Chondrocyte (in vitro differentiated cells): ENCODE measurements at places on chromosomes 16 and 17.

DNA sequence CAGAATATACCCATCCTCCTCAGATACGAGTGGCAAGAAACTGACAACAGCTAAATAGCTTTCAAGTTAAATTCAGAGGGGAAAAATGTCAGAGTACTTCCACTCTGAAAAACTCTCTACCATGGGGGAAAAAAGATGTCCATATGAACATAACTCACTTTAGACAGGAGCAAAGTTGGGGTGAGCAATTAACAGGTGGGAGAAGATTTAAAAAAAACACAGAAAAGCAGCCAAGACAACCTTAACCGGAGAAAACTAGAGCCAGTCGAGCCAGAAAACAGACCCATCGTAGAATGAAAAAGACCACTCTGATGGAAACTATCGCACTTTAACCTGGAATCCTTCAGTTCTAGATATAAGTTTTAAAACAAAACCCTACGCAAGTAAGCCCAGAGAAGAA is 833 bp downstream of the TERF2 start:
- DNase-seq = no peak

DNA sequence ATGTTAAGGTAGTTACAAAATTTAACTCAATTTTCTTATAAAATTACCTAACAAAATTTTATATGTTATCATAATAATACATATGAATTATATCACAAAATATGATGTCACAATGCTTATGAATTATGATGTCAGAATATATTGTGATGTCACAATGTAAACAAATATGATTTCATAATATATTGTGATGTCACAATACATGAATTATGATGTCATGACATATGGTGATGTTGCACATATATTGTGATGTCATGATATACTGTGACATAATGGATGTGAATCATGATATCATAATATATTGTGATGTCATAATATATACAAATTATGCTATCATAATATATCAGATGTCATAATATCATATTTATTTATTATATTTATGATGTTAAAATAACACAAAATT is 1879.9 kb downstream of the TP53TG3F start:
- DNase-seq = no peak

- DNase-seq = no peak
Measured at GRCh38 chr17:39484178-39484577, 22.9 kb downstream of the CDK12 start.

DNA sequence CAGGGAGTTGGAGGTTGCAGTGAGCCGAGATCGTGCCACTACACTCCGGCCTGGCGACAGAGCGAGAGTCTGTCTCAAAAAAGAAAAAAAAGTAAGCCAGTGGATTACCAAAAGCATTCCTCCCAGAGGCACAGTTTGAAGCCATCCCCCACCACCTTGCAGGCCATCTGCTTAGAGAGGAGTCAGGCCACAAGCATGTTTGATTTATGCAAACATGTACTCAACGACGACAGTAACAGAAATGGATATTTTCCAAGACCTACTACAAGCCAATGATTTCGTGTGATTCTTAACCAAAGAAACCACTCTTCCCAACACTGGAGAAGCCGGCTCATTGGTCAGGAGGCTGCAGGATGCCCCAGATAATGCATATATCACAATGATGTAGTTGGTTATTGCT is 34.8 kb downstream of the MYH13 start:
- DNase-seq = no peak

DNA sequence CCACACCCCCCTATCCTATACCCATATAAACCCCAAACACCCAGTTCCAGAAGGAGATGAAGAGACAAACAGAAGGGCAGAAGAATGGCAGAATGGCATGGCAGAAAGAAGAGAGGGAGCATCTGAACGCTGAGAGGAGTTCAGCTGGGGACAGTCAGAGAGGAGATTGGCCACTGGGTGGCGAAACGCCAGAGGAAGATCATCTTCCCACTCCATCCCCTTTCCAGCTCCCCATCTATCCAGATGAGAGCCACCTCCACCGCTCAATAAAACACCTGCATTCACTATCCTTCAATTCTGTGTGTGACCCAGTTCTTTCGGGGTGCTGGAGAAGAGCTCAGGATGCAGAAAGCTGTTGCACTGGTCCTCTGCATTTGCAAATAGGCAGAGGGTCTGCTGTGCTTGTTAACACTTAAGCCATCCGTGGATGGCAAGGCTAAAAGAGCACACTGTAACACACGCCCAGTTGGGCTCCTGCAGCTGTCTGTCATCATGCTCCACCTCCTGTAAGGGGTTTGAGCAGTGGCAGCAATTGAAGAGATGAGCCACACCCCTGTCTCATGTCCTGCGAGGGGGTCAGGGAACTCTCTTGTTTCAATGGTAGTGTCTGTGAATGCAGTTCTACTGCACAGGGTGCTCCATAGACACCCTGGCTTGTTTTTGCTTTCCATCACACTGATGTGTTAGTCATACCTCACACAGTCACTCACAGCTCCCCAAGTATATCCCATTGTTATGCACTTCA is 1034.8 kb upstream of the RBFOX1 start:
- DNase-seq = no peak

DNA sequence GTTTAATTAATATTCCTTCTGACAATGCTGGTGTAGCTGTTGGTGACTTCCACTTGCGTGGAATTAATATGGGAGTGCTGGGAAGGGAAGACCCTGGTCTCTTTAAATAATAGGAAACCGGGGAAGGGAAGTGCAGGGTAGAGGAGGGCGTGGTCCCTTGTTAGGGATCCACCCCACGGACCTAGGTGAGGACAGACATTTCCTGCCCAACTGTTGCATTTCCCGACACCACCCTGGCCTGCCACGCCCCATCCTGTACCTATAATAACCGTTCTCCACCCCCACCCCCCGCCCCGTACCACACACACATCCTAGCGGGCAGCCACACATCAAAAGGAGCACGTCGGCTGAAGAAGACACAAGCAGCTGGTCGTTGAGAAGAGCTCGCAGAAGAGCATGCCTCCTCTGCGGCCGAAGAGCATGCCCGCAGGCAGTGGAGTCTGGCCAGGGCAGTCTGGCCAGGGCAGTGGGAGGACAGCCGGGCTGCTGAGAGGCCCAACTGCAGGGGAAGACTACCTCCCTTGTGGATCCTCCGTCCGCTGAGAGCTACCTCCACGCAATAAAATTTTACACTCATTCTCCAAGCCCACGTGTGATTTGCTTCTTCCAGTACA is 36.8 kb upstream of the MMD start:
- no peak for DNase-seq

- DNase-seq = no peak
Measured at GRCh38 chr17:42485680-42486079, 27.0 kb downstream of the ATP6V0A1 start.

- no peak for DNase-seq
Measured at GRCh38 chr17:76063875-76064546, 8.3 kb downstream of the SRP68 start.

DNA sequence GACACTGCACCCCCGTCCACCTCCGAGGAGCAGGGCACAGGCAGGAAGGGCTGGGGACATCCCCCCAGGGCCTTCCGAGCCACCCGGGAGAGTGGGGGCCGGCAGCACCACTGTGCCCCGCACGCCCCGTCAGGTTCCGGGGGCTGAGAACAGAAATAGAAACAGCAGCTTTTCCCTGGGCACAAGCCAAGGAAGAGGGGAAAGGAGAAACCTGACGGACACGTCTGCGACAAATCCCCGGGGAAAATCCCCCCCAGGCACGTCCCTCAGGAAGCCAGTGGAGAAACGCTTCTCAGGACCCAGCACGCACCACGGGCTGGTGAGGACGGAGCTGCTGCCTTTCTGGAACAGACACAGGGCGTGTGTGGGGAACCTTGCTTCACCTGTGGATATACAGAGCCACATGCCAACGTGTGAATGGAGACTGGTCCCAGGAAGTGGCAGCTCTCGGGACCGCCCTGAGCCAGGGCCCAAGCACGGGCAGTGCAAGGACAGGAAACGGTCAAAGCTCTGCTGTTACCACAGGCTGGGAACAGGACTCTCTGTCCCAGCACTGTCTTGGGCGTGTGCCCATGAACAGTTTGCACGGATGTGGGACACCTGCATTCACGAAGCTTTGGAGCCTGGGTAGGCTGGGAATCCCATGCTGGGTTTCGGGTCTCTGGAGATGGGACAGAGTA is 1.2 kb upstream of the TMEM204 start:
- DNase-seq = no peak

GRCh38 chr17:7014995-7015958 is 2.9 kb downstream of the RNASEK start:
- no peak for DNase-seq

GRCh38 chr16:86977076-86977676 is 340.0 kb downstream of the C16orf95 start:
- DNase-seq = peak; percentile 56
